ENCODE measurements at places on chromosomes 4 and X. TPM values are rescaled to one million over a fixed set of nuclear protein-coding genes. Genes with fewer than 3 reads are reported as not detected.

BMPR1B gene
- total RNA-seq: 7.9 TPM

SPATA4 gene
- total RNA-seq: 0.07 TPM

TLR10 gene
- total RNA-seq: not detected

TRIM61 gene
- total RNA-seq: not detected

GLUD2 gene
- 2.9 TPM for total RNA-seq

STPG2 gene
- total RNA-seq: not detected

GABRG1 gene
- total RNA-seq: not detected

RADX gene
- 0.05 TPM for total RNA-seq

RPS6KA6 gene
- total RNA-seq: 7.6 TPM

GNRHR gene
- total RNA-seq: not detected

FDCSP gene
- not detected for total RNA-seq

FGD1 gene
- total RNA-seq: 7.7 TPM

TCEAL2 gene
- total RNA-seq: not detected

PAGE4 gene
- not detected for total RNA-seq

CYSLTR1 gene
- total RNA-seq: not detected

LARP1B gene
- total RNA-seq: 15.9 TPM

CYTL1 gene
- not detected for total RNA-seq

DDX53 gene
- not detected for total RNA-seq

DKK2 gene
- not detected for total RNA-seq

NPY1R gene
- 0.03 TPM for total RNA-seq

NXF3 gene
- total RNA-seq: not detected

PRSS12 gene
- 0.41 TPM for total RNA-seq

PCYT1B gene
- total RNA-seq: not detected

PAGE2 gene
- not detected for total RNA-seq

GPR119 gene
- not detected for total RNA-seq

MEPE gene
- total RNA-seq: not detected

AADAT gene
- 9.1 TPM for total RNA-seq

CDS1 gene
- 0.85 TPM for total RNA-seq

AFM gene
- not detected for total RNA-seq

PCDH18 gene
- not detected for total RNA-seq

SSX2 gene
- not detected for total RNA-seq

DIAPH2 gene
- 5.3 TPM for total RNA-seq

DACH2 gene
- total RNA-seq: not detected

CRMP1 gene
- 2.1 TPM for total RNA-seq

BGN gene
- not detected for total RNA-seq

SPACA5 gene
- not detected for total RNA-seq

RWDD4 gene
- 18.2 TPM for total RNA-seq

CNKSR2 gene
- total RNA-seq: 3.7 TPM

IL2RG gene
- total RNA-seq: 0.54 TPM

CENPE gene
- total RNA-seq: 5.6 TPM

SSX4B gene
- not detected for total RNA-seq

BRS3 gene
- total RNA-seq: not detected

KLHL5 gene
- total RNA-seq: 51.2 TPM

Measured in A549 treated with DMSO at 1 μM for 4 hours (cell line).